ENCODE measurements at places on chromosomes 3 and 15. TPM values are rescaled to one million over a fixed set of nuclear protein-coding genes. Genes with fewer than 3 reads are reported as not detected.

C3orf22 gene
- 0.30 TPM for total RNA-seq

DNA sequence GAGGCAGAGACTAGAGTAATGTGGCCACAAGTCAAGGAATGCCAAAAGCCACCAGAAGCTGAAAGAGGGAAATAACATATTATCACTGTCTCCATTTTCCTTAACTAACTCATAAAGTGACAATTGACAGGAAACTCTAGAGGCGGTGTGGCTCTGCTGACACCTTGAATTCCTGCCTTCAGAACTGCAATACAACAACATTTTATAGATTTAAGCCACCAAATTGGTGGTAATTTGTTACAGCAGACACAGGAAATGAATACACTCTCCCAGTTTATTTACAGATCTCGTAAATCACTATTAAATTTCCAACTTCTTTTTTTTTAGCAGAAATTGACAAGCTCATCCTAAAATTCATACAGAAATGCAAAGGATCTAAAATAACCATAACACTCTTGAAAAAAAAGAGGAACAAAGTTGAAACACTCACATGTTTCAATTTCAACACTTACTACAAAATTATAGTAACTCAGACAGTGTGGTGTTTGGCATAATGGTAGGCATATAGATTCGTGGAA is 449.9 kb downstream of the OTOL1 start:
- DNase-seq: no peak

DNA sequence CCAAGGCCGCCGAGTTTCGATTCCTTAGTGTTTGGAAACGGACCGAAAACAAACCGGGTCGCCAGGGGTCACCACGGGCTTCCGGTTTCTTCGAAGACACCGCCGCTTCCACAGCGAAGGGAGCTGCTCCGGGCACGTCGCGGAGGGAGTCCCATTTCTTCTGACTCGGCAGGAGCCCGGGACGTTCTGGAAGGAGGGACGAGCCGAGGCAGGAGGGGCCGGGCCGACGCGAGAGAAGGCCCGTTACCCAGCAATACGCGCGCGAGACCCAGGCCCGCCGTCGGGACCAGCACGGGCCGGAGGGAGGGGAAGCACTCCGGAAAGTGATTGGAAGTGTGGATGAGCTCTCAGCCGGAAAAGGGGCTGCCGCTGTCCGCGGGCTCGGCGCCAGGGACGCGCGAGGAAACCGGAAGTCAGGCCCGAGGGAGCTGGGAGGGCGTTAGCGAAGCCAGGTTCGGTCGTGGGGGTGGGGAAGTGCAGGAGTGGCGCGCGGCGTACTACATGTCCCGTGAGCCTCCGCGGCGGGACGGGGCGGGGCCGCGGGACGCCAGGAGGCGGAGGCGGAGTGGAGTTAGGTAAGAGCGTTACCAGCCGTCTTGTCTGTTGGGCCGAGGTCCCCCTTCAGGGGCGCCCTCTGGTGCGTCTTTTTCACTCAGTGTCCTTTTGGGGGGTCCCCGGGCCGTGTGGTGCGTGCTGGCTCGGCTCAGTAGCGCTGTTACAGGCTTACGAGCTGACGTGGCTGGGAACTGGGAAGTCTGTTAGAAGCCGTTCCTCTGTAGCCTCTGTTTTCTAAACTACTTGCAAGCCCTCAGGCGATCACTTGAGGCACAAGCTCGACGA is at the start of the genes AZI2 and ZCWPW2:
Gene AZI2 (minus strand): TSS at position 196 of the 840 bp plus-strand sequence. CDS start 8,207 bp downstream, outside the sequence.
Gene ZCWPW2 (plus strand): TSS at position 93 of the 840 bp plus-strand sequence. CDS start 64,348 bp downstream, outside the sequence.
- DNase-seq: peak; percentile 98

- DNase-seq: no peak
Measured at GRCh38 chr3:41357271-41357670, 158.0 kb downstream of the CTNNB1 start.
